Activated CD4-positive, alpha-beta memory T cell treated with anti-CD3 and anti-CD28 coated beads for 36 hours (primary cell): ENCODE measurements at places on chromosomes 1 and 21. TPM values are rescaled to one million over a fixed set of nuclear protein-coding genes. Genes with fewer than 3 reads are reported as not detected.

The OR6N1 gene
- not detected for total RNA-seq

The NCF2 gene
- 6.6 TPM for total RNA-seq

The KLHDC9 gene
- total RNA-seq, result 1.2 TPM

The EXO1 gene
- 44.3 TPM for total RNA-seq

The LPAR3 gene
- total RNA-seq, result 0.36 TPM

The OR2L13 gene
- not detected for total RNA-seq

The CHRM3 gene
- 0.26 TPM for total RNA-seq

The OR2M5 gene
- not detected for total RNA-seq

The PLEKHN1 gene
- 6.0 TPM for total RNA-seq

The LCE2A gene
- not detected for total RNA-seq

The NFASC gene
- 0.24 TPM for total RNA-seq

The MMEL1 gene
- total RNA-seq, result 1.2 TPM

The CFAP107 gene
- total RNA-seq, result not detected

The WNT2B gene
- total RNA-seq, result 0.15 TPM

The CRYAA gene
- not detected for total RNA-seq

The FLG2 gene
- not detected for total RNA-seq

The VAV3 gene
- total RNA-seq, result 2.3 TPM

The ERICH3 gene
- not detected for total RNA-seq

The OR2T11 gene
- not detected for total RNA-seq

The COG2 gene
- total RNA-seq, result 32.3 TPM

The NMNAT2 gene
- total RNA-seq, result not detected

The OR2T27 gene
- total RNA-seq, result not detected

The S100A7 gene
- total RNA-seq, result not detected

The OVAAL gene
- not detected for total RNA-seq

The SLAMF9 gene
- total RNA-seq, result not detected

The NPHS2 gene
- total RNA-seq, result not detected

The LCE1F gene
- not detected for total RNA-seq

The SPRR1A gene
- total RNA-seq, result not detected

The CFHR1 gene
- not detected for total RNA-seq

The MAP3K21 gene
- 5.5 TPM for total RNA-seq

The TRIM63 gene
- total RNA-seq, result 0.19 TPM

The MANEAL gene
- 1.5 TPM for total RNA-seq

The CEP350 gene
- total RNA-seq, result 34.2 TPM

The TINAGL1 gene
- not detected for total RNA-seq

The RBM11 gene
- total RNA-seq, result 1.5 TPM

The PTPN7 gene
- 199 TPM for total RNA-seq

The KCNH1 gene
- total RNA-seq, result not detected

The HES2 gene
- total RNA-seq, result not detected

The C2CD4D gene
- 3.9 TPM for total RNA-seq

The S100A12 gene
- not detected for total RNA-seq

The FLVCR1 gene
- 12.4 TPM for total RNA-seq

The SLC2A5 gene
- total RNA-seq, result not detected

The ZYG11A gene
- total RNA-seq, result 0.27 TPM

The TMEM81 gene
- 3.2 TPM for total RNA-seq

The IL10 gene
- 18.5 TPM for total RNA-seq

The MAGI3 gene
- total RNA-seq, result 7.4 TPM

The COA6 gene
- 58.5 TPM for total RNA-seq

The CHD5 gene
- total RNA-seq, result 0.51 TPM

The SLC6A9 gene
- total RNA-seq, result 7.4 TPM

The F13B gene
- not detected for total RNA-seq

The EDN2 gene
- not detected for total RNA-seq

The LRRC38 gene
- total RNA-seq, result not detected

The PM20D1 gene
- total RNA-seq, result 0.55 TPM

The SPATA46 gene
- not detected for total RNA-seq

The XCL2 gene
- 0.75 TPM for total RNA-seq

The S100A3 gene
- not detected for total RNA-seq
